ENCODE measurements at places on chromosomes 2 and 18. TPM values are rescaled to one million over a fixed set of nuclear protein-coding genes. Genes with fewer than 3 reads are reported as not detected.

DNA sequence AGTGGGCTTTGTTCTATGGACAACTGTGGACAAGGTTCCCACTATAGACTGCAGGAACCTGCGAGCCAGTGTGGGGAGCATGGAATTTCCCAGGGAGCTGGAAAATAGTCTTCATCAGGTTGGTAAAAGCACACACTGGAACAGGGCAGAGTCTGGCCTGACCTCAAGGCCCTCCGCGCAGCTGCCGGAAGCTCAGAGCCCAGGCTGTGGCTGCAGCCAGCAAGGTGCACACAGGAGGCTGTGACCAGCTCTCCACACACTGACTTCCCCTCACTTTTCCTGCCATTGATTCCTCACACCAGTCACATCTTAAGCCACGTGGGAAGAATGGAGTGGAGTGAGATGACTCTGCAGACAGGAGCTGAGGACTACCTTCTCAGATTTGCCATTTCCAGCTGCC is 19.1 kb downstream of the MAL start:
- no peak for DNase-seq

DSG4 gene
- total RNA-seq: 0.12 TPM

PROKR1 gene
- not detected for total RNA-seq

DNA sequence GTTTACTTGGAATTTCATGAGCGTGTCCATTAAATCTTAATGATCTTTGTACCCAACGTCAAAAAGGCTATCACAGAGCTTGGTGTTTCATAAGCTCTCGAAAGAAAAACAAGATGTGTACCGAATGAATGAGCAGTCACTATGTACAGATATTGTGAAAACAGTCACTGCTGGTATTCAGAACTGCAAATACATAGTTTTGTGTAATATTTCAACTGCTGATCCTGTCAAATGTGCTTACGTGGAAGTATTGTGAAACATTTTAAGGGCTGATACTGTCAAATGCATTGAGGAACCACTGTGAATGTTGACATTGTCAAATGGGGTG is 184.2 kb upstream of the KLHL29 start:
- DNase-seq: no peak

CABYR gene
- total RNA-seq: 5.3 TPM

SERPINB3 gene
- total RNA-seq: 0.17 TPM

- DNase-seq: no peak
Measured at GRCh38 chr2:235183786-235184185, 232.0 kb downstream of the SH3BP4 start.

- DNase-seq: no peak
Measured at GRCh38 chr18:57780318-57780705, 22.8 kb downstream of the ATP8B1 start.

GRCh38 chr2:85611217-85611704 is 605 bp downstream of the C2orf68 start:
- no peak for DNase-seq

DNA sequence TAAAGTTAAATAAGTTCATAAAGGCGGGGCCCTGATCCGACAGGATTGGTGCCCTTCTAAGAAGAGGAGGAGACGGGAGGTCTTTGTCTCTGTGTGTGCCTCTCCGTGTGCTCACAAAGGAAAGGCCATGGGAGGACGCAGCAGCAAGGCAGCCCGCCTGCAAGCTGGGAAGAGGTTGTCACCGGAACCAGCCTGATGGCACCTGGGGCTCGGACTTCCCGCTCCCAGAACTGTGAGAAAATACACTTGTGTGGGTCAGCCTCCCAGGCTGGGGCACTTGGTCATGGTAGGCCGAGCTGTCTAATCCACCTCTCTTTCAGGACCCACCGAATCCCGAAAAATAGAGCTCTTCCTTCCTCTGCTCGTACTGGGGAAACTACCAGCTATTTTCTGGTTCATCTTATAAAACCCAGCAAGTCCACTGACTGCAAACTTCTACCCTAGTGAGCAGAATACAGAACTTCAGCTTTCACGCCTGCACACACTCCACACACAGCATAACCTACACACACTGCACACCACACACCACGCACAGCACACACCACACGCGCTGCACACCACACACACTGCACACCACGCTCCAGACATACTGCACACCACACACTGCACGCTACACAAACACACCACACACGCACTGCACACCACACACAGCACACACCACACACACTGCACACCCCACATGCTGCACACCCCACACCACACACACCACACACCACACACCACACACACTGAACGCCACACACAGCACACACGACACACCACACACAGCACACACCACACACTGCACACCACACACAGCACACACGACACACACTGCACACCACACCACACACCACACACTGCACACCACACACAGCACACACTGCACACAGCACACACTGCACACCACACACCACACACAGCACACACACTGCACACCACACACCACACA is 58.1 kb downstream of the ASB1 start:
- no peak for DNase-seq

DNA sequence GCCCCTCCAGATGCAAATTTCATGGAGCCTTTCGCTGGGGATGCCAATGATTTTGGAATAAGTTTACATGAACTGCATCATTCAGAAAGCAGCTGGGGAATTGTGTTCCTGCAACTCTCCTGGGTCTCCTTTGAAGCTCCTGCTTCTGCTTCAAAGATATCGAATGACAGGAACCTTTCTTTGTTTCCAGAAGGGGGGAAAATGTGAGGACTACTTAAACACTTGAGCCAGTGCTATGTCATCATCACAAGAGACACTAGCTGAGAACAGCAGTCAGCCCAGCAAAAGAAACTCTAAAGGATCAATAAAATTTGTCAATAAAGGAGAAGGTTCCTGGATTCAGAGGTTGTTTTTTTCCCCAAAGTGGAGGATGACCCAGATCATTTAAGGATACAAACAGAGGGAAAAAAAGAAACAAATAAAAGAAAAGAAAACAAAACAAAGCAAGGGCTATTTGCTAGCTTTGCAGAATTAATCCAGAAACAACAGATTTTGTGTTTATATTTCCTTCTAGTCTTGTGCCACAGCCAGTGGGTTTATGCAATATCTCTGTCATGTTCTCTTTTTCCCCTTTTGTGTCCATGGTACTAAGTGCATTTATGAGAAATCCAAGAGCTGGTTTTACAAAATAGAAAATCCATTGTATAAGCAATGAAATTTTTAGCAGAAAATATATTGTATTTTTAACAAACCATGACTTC is 463.7 kb downstream of the CDH2 start:
- no peak for DNase-seq

GRCh38 chr2:160920791-160921303 is 239.4 kb upstream of the TANK start:
- DNase-seq: peak; percentile 55

- DNase-seq: no peak
Measured at GRCh38 chr2:58939388-58939787, 698.3 kb upstream of the FANCL start.

DNA sequence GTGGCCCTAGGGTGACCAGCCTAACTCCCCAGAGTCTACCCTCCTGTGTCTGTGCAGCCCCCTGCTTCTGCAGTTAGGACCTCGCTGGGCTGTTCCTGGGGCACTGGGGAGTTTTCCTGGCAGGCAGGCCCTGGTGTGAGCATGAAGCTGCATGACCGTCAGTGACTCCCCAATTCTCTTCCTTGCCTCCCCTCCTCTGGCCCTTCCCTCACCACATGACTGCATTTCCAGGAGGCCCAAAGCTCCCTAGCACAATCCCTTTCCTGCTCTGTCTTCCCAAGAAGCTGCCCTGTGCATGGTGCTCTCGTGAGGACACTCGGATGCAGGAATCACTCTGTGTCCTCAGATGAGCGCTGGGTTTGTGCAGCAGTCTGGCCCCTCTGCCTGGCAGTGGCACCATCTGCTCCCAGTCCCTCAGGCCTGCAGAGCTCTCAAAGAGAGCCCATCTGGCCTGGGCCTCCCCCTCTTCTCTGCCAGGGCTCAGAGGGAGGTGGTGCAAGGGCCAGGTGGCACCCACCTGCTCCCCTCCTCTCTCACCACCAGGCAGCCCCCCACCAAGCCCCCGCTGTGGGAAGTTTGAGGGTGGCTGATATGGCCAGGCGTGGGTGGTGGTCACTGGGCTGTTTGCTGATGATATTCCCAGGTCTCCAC is 125.6 kb upstream of the HS6ST1 start:
- DNase-seq: no peak

DNA sequence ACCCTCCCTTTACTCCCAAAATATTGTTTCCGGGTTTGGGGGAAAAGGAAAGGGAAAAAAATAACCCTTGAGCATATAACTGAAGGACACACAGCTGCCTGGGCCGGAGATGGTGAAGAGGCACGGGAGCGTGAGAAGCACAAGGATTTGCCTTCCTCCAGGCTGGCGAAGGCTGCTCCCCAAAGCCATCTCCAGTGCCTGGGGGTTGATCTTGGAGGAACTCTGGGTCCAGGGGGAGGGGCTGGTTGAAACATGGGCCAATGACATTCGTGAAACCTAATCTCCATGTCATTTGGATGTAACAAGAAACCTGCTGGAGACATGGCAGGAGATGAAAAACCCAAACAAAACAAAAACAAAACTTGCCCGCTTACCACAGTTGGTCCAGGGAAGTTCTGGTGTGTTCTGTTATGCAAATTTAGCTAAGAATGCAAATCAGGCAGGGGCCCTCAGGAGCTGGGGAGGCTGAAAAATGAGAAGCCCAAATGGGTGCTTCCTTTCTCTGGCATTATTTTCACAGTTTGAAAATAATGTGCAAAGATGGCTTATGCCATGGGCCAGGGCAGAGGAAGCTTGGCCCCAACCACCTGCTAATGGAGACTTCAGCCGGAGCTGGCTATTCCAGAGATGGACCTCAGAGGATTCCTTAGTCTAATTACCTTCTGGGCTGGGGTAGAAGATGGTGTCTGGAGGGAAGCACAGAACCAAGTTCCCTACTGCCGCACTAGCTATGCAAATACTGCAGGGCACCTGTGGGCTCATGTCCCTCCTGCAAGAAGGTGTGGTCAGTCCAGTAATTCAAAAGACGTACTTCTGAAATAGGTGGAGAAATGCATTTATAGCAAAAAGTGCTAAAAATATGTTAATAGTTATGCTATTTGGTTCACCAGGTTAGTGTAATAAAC is 180.9 kb downstream of the BCL2 start:
- no peak for DNase-seq

GRCh38 chr18:72542984-72543356 is 1.2 kb downstream of the CBLN2 start:
- peak; percentile 12 for DNase-seq

DNA sequence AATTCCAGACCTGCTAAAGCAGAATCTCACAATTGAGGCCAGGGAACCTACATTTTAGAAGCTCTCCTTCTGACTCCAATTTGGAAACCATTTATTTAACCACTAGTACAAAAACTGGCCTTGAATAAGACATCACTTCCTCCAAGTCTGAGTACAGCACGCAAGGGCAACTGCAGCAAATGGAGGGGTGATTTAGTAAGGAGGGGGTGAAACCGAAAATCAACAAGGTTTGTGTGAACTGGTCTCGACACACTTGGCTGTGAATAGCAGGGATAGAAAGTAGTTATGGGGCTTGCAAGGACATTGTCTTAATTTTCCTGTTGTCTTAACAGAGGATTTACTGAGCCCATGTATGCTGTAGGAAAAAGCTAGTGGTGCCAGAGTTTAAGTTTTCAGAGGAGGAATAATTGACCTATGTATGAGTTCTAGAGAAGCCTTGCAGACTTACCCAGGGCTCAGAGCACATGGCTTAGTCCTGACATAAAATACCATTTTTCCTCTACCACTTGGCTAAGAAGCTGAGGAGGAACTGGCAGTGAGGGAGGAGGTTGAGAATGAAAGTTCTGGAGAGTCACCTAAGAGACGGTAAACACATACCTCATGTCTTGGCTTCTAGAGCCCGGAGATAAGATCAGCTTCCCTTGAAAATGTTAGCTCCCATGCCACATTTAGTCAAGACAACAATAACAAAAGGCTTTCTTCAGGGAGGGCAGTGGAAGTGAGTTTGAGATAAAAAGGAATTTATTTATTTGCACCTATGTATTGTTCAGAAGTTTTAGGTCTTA is 114.8 kb downstream of the SMAD2 start:
- no peak for DNase-seq

DNA sequence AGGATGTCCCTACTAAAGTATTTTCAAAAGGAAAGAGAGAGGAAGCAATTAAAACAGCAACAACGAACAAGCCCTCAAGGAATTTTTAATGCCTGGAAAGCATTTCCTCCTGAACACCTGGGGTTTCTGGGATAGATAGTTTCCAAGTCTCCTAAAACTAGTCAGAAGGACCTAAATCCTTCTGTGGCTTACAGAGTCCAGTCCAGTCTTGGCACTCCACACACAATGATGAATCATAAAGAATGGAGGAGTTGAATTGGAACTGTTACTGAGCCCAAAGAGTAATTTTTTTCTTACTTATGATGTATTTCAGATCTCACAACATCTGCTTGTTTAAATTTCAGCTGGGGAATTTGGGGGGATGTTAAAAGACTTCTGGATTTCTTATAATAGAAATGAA is 144.6 kb upstream of the SETBP1 start:
- no peak for DNase-seq

KIAA2012 gene
- total RNA-seq: not detected

RAB6C gene
- total RNA-seq: 0.04 TPM

DNA sequence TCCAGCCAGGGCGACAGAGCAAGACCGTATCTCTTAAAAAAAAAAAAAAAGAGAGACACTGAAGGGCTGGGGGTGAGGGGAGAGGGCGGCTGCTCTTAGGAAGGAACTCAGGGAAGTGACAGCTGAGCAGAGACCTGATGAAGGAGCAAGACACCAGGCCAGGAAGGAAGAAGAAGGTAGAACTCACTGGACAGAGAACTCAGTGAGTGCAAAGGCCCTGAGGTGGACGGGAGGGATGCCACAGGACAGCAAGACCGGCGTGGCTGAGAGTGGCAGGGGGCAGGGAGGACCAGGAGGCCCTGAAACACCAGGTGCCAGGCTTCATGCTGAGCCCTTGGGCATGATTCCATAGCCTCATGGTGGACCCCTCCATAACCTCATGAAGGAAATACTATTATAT is 18.2 kb downstream of the BIN1 start:
- DNase-seq: no peak

- no peak for DNase-seq
Measured at GRCh38 chr2:69474688-69475087, 37.5 kb upstream of the NFU1 start.

CACNB4 gene
- 4.0 TPM for total RNA-seq

DNA sequence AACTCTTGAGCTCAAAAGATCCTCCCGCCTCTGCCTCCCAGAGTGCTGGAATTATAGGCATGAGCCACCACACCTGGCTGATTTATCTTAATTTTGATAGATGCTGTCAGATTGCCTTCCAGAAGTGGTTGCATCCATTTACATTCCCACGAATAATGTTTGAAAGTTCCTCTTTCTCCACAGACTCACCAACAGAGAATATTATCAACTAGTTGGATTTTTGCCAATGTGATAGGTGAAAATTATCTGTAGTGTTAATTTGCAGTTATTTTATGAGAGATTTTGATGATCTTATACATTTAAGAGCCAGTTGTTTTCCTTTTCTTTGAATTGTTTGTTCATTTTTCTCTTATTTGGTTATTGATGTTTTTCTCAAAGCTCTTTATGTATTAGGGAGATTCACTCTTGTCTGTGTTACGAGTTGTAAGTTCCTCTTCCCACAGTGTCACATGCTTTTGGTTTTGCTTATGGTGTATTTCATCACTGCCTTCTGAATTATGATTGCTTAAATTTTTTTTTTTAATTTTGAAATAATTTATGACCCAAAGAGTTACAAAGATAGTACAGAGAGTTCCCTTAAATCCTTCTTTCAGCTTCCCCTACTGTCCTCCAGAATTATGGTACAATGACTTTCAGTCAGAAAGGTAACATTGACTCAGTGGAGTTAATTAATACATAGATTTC is 20.7 kb upstream of the NT5DC4 start:
- no peak for DNase-seq
